ENCODE measurements at places on chromosomes 4 and X. TPM values are rescaled to one million over a fixed set of nuclear protein-coding genes. Genes with fewer than 3 reads are reported as not detected.

GRCh38 chrX:121479406-121479805 is 432.0 kb downstream of the GLUD2 start:
- DNase-seq: no peak

- DNase-seq: no peak
Observed at GRCh38 chr4:74189331-74190043, 31.6 kb downstream of the MTHFD2L start.

DNA sequence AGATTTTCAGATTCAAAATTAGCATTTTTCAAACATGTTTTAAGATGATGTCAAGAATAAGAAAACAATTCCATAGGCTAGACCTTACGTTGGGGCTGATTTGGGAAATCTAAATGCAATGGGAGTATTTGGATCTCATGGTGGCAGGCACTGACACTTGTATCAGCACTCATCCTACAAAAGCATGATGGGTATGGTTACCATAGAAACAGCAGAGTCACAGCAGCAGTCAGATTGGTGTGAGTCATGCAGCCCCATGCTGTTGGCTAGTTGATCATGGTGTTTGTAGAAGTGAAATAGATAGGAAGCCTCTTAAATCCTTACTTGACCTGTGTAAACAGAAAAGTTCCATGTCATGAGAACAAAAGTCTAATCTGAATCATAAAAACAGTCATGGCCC is 1637.3 kb upstream of the PABPC4L start:
- no peak for DNase-seq

DNA sequence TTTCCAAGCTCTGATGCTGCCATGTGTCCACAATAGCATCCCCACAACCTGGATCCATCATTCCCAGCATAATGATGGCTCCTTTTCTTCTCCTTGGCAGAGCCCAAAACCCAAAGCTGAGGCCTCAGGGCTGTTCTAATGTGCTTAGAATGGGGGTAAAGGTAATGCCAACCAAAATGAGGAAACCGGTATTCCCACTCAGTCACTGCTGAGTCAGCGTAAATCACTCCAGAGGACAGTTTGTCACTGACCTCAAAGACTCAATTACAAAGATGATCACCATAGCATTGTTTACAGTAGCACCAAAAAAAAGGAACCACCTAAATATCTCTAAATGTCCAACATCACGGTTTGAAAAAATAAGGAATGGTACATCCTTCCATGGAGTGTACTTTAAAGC is 41.2 kb downstream of the OTOP1 start:
- no peak for DNase-seq

DNA sequence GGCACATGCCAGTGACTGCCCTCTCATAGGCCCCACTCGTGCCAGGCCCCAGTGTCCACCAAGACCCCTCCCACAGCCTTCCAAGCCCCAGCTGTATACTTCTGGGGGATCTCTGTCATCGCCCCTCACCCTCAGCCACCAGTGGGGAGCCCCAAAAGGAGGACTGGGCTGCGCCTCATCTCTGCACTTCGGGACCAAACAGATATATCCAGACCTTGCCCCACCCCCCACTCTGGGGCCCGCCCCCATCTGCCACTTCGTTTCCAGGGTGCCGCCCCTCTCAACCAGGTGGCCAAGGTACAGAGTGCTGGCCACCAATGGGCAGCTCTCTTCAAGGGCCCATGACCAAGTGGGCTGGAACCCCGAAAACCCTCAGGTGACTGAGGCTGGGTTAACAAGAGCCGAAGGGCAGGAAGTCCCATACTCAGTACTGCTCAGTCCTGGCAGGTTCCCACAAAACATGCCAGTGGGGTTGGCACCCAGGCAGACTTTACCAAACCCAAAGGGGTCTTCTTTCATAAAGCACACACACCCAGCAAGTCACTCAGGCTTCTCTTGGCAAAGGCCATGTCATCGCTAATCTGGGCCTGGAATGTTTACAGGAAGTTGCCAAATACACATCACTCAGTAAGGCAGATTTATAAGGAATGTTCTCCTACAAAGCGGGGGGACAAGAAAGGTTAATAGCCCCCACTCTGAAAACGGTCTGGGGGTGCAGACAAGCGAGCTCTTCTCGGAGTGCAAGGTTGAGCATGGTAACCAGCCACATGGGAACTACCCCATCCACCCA is 4.4 kb downstream of the ZFYVE28 start:
- DNase-seq: peak; percentile 86

DNA sequence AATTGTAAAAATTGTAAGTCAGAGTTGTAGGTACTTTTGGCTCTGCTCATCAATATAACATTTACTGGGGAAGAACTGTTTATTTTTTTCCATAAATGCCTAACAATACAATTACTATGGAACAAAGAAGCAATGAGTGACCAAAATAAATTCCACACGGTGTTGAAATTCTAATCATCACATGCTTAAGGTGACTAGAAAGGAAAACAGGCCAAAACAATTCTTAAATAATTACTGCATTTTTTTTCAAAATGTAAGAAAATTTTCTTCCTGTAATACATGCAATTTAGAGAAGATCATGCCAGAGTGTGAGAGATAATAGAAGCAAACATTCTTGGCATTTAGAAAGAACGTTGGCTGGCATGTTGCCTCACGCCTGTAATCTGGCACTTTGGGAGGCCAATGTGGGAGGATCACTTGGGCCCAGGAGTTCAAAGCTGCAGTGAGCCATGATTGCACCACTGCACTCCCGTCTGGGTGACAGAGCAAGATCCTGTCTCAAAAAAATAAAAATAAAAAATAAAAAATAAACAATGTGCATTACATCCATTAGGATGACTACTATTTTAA is 22.5 kb downstream of the C4orf46 start:
- DNase-seq: no peak

- DNase-seq: no peak
Observed at GRCh38 chr4:11912886-11913285, 484.2 kb upstream of the HS3ST1 start.

- DNase-seq: no peak
Observed at GRCh38 chr4:140867356-140867755, 111.2 kb upstream of the TBC1D9 start.

DNA sequence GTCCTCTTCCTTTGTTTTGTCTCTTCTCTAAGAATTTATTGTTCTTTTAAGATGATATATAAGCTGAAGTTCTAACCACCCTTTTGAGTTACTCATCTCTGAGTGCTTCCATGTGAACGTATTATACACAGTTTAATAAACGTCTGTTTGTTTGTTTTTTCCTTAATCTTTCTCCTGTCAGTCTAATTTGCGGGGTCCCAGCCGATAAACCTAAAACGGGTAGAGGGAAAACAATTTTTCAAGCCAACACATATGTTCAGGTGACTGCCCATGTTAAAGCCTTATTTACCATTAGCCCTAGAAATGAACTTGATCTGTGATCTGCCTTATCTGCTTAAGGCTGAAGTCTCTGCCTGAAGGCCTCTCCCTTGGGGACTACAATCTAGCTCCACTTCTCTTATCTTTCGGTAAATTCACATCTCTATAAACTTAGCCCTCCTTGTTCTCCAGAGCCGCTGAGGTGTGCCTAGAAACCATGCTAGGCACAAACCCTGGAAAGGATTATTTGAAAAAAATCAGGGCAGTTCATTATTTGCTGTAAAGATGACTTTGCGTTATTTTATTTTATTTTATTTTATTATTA is 158.8 kb downstream of the CAMK2D start:
- no peak for DNase-seq

Gene DOCK11
- 3.3 TPM for total RNA-seq

Gene AGTR2
- 0.11 TPM for total RNA-seq

Gene SOWAHB
- 25.7 TPM for total RNA-seq

Gene CLNK
- total RNA-seq: not detected
